ENCODE measurements at places on chromosomes 2 and 18. TPM values are rescaled to one million over a fixed set of nuclear protein-coding genes. Genes with fewer than 3 reads are reported as not detected.

DNA sequence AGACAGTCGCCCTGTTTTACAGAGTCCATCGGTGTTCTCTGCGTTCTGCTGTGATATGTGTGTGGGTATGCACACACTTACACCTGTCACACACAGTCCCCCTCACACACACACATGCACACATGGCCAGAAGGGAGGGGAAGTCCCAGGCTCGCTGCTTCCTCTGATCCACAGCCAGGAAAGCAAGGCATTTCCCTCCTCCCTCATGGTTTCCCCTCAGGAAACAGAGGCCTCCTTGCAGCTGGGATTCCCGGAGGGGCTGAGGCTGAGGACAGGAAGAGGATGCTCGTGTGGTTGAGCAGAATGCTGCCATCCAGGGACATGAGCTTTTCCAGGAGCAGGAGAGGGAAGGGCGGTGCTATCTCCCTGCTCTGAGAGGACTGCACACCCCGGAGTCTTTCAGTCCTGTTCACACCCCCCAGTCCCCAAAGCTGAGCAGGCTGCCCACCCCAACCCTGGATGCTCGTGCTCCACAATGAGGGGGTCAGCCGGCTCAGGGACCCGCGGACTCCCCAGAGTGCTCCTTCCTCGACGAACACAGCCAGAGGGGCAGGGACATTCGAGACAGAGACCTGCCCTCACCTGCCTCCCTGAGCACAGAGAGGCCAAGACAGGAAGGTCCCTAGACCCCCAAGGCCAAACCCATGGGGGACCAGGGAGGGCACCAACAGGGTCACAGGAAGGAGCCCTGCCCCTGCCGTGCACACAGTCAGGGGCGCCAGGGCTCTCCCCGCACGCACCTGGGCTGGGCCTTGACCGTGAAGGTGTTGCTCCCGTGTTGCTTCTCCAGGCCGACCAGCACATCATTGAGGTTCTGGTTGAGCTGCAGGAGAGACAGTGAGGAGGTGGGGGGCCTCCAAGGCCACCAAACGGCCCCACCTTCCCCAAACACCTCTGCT, 45.3 kb downstream of the BIN1 start:
- no peak for DNase-seq

GRCh38 chr18:79529991-79530390, 134.3 kb downstream of the NFATC1 start:
- DNase-seq = no peak

- DNase-seq = no peak
These were observed 85.9 kb upstream of the FOXI3 start for GRCh38 chr2:88538362-88538917.

DNA sequence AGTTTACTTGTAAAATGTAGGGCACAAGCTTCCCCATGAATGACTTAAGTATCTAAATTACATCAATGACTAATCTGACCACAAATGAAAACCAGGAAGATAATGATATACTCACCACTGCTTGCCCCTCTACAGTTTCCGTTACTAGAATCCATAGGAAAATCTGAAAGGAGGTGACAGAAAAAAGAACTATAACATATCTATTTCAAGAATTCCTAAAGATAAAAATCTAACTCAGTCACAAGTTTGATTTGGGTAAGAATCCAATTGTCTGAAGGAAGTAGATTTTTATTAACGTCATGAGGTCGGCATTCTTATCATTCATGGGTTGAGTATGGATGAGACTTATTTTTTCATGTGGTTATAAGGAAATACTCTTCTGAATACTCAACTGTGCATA, 7.8 kb downstream of the FRZB start:
- DNase-seq = no peak

DNA sequence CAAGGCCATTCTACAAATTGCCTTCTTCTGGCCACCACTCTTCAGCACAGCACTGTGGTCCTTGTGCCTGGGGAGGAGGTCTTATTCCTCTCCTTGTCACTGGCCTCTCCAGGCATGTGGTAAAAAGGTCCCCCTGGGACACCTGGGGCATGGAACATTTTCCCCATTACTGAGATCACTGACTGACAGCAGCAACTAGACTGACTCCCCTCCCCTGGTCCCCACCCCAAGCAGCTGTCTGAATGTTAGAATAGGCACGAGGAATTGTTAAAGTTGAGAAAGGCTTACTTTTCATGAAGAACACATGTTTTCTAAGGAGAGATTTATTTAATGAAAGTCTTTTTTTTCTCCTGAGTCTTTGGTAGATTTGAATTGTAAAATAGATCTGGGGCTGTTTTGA, 39.5 kb upstream of the RTN4 start:
- DNase-seq = no peak

- DNase-seq = no peak
These were observed 37.8 kb upstream of the FAM110C start for GRCh38 chr2:84121-84520.

- no peak for DNase-seq
These were observed 4.7 kb downstream of the CDK5R2 start for GRCh38 chr2:218964041-218964771.

DNA sequence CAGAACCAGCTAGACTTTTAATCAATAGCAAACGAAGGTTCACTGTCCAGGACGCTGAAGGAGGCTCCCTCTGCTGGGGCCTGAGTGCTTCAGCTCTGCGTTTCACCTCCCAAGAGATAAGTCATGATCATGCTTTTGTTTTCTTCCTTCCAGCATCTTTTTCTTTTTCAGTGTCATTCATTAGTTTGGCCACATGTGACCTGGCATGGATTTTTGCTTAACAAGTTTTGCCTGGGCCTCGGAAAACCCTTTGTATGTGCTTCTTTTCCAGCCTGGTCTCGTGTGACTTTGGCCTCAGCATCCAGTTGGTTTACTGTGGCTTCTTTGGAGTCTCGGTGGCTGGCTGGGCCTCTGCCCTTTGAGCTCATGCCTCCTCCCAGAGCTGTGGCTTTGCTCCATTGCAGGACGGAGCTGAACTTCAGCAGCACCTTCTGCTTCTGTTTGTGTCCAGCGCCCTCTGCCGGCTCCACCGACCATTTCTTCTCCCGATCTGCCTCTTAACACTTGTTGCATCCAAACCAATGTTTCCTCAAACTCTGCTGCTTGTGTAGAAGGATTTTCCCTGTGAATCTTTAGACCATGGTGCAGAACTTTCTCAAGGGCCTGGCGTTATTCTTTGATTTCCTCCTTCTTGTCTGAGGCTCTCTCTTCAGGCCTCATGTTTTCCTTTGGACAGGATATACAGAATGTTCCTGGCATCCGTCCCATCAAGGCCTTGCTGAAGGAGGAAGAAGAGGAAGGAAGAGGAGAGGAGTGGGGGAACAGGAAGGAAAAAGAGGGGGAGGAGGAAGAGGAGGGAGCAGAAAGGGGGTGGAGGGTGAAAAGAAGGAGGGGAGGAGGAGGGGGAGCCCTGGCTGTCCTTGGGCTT, 23.6 kb upstream of the HES6 start:
- DNase-seq = peak; percentile 94

GRCh38 chr2:174080672-174081121, 115.5 kb upstream of the SP3 start:
- no peak for DNase-seq

DNA sequence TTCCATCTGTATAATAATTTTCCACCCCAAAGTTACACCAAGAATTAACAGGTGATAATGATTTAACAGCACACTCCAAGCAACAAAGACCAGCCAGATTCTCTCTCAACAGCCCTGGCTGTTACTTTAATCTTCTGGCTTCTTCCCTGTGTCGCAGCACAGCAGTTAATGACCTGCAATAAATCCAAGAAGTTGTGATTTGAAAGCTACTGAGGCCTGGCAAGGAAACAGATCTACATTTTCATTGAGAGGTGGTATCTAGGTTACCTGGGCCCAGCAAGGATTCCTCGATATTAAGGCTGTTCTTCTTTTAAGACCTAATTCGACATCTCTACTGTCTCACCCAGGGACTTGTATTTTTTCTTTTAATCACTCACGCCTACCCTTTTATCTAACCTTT, 433.8 kb downstream of the NBAS start:
- DNase-seq = no peak

GRCh38 chr18:75830828-75831227, 403.3 kb upstream of the SMIM21 start:
- no peak for DNase-seq

DNA sequence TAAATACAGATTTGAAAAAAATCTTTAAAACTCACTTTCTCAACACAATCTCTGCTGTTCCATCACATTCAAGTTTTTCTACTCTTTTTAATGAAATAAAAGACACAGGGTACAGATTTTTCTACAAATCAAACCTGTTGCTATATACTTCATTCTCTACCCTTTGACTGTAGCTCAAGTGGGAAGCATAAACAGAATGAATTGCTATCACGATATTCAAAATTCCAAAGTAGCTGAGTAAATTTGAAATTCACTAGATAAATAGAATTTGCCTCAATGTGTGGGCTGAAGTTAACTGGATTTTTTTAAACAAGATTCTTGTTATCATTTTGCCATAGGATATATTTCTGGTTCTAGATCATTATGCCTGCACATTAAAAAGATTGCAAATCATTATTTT, 185.9 kb downstream of the ZNF521 start:
- no peak for DNase-seq

GRCh38 chr2:200810252-200810997, 1.3 kb upstream of the BZW1 start:
- DNase-seq = no peak

- no peak for DNase-seq
These were observed 144.3 kb downstream of the TFCP2L1 start for GRCh38 chr2:121140734-121141133.

- DNase-seq = peak; percentile 73
These were observed 129.2 kb upstream of the MEIS1 start for GRCh38 chr2:66305718-66306117.

- DNase-seq = no peak
These were observed 177.8 kb downstream of the GBX2 start for GRCh38 chr2:235990344-235990743.

GRCh38 chr18:6413579-6414117, 1.1 kb downstream of the L3MBTL4 start:
- no peak for DNase-seq

GRCh38 chr2:101200676-101201075, 49.5 kb upstream of the TBC1D8 start:
- no peak for DNase-seq

DNA sequence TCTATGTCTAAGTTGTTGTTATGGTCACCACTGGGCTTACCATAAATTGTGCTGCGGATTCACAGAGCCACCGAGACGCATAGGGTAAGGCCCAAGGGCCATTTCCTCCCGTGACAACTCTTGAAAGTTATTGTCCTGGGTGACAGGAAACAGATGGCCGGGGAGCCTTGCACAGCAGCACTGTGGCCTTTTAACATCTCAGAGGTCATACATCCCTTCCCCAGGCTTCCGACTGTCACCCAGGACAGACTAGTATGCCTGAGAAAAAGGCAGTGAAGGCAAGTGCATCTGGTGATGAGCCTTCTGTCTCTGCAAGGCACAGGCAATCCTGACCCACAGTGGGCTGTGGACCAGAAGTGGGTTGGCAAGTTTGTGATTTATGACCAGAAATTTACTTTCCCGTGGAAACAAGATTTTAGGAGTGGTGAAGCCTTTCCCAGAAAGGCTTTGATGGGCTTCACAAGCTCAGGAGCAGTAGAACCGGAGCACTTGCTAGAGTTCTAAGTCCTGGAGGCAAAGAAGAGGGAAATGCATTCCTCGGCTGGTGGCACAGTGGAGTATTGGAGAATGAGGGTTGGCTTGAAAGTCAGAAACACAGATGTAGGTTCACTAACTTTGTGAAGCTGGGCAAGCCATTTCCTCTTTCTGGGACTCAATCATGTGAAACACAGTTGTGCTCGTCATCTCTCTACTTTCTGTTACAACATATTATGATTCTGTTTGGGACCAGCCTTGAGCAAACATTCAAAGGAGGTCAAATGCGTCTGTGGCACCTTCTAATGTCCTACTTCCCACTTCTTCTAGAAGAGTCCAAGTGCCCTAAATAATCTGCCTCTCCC, 2.0 kb upstream of the CAPN14 start:
- DNase-seq = no peak

- no peak for DNase-seq
These were observed 120.7 kb upstream of the CTAGE1 start for GRCh38 chr18:22538426-22538825.

DNA sequence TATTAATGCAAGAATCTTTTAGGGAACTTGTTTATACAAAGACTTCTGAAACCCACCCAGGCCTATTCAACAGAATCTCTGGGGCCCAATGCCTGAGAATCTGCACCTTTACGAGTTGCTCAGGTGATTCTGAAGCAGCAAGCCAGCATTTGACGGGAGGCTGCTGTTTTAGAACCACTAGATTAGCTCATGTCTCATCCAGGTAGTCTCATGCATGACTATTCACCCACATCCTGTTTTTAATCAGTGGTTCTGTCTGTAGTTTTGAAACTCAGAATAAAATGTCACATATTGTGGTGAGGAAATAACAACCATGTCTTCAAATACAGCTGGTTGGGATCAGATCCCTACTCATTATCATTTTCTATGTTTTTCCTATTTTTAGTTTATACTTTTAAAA, 39.5 kb downstream of the CYTIP start:
- DNase-seq = no peak

GRCh38 chr2:114821055-114821454, 378.6 kb downstream of the DPP10 start:
- DNase-seq = no peak

DNA sequence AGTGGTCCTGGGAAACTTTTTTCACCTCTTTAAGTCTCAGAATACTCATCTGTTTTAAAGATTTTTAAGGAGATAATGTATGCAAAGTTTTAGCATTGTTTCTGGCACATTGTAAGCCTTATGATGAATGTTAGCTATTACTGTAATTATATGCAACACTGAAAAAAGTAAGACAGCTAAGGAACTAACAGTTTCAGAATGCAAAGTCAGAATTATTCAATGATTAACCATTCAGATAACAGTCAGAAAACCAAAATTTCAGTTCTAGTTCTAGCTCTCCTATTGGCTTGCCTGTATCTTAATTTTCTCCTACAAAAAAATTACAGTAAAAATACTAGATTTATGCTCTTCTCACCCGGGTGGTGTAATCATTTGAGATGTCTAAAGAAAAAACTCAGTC, 101.1 kb downstream of the SLC4A10 start:
- DNase-seq = no peak

GRCh38 chr2:96159084-96159830, 14.0 kb upstream of the DUSP2 start:
- peak; percentile 28 for DNase-seq

Gene ATP6V1C2
- total RNA-seq = 1.9 TPM

Gene TMEM247
- not detected for total RNA-seq

Gene TSPYL6
- total RNA-seq = not detected

Gene SLC9A2
- total RNA-seq = 0.14 TPM

Gene OR6B2
- total RNA-seq = not detected

Gene PLB1
- 3.0 TPM for total RNA-seq

Gene FSHR
- 0.14 TPM for total RNA-seq

Gene RIT2
- not detected for total RNA-seq

Gene CCDC141
- total RNA-seq = 116 TPM

Gene MAL
- 8.7 TPM for total RNA-seq

Gene DLGAP1
- total RNA-seq = not detected

Gene KRTCAP3
- total RNA-seq = 0.60 TPM

Gene MDH1B
- total RNA-seq = 0.68 TPM

Gene BMP10
- total RNA-seq = 0.35 TPM

Gene AQP12B
- total RNA-seq = not detected

Gene IL36A
- not detected for total RNA-seq

Data from Right ventricle myocardium inferior (tissue), 1 donor.